Colonic mucosa (tissue), 4 donors: ENCODE measurements at places on chromosomes 4 and X. TPM values are rescaled to one million over a fixed set of nuclear protein-coding genes. Genes with fewer than 3 reads are reported as not detected.
A peak's percentile ranks its signal among the peaks of the same experiment; 100 is the strongest.

DNA sequence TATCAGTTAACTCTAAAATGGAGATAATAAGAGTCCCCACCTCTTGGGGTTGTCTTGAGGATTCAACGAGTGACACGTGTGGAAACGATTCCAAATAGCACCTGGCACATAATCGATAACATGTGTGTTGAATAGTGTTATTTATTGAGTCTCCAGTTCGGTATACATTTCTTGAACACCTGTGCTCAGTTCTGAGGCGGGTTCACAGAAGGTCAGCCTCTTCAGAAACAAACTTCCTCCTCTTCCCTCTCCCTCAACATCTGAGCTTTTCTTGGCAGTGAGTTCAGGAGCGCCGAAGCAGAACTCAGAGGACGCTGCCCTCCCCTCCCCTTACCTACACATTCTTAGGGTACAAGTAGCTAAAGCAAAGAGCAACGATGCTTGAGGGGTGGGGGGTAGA is 934 bp downstream of the PDHA1 start:
- DNase-seq, result no peak

DNA sequence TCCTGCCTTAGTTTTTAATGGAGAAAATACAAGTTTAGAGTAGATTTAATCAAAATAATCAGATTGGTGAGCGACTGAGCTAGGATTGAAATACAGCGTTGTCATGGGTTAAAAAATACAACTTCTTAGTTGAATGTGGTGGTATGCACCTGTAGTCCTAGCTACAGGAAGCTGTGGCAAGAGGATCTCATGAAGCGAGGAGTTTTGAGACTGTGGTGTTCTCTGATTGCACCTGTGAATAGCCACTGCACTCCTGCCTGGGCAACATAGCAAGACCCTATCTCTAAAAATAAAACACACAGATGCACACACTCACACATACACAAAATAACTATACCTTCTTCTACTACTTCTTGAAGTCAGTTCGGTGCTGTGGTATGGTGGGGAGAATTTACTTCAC is 19.8 kb upstream of the GBA3 start:
- DNase-seq, result no peak

GRCh38 chr4:48071191-48071590 is 54.6 kb downstream of the NIPAL1 start:
- DNase-seq, result no peak

The IRS4 gene
- not detected for total RNA-seq

DNA sequence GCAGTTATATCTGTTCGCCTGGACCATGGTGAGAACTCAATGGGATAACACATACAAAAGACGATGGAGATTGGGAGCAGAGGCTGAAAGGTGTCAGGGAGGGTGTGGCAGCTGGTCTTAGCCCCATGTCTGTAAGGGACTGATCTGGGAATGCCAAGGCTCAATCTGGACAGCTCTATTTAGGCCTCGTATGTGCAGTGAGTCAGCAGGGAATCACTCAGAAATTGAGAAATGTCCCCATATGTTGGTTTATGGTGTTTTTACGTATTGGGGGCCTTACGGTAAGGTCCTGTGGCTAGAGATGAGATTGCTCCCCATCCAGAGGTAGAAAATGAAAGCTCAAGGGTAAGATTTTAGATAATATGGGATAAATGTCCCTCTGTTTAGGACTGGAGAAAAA is 71.4 kb upstream of the TTC29 start:
- no peak for DNase-seq

DNA sequence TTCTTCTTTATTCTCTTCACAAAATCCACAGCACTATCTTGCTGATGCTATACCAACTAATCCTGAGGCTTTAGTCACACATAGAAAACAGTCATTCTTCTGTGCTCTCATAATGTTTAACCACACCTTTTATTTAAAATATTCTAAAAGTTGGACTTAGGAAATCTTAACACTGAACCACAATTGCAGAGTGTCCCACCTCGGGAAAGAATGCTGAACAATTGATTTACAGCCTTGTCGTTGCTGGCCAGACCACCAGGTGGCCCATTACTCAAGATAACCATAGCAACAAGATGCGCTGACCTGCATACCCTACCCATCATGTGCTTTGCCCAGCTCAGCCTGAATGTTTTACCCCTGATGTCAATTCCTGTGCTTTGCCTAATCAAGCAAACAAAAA is 100.8 kb downstream of the ARSJ start:
- DNase-seq, result no peak

- no peak for DNase-seq
Measured at GRCh38 chr4:15398732-15399131, 29.1 kb upstream of the C1QTNF7 start.

DNA sequence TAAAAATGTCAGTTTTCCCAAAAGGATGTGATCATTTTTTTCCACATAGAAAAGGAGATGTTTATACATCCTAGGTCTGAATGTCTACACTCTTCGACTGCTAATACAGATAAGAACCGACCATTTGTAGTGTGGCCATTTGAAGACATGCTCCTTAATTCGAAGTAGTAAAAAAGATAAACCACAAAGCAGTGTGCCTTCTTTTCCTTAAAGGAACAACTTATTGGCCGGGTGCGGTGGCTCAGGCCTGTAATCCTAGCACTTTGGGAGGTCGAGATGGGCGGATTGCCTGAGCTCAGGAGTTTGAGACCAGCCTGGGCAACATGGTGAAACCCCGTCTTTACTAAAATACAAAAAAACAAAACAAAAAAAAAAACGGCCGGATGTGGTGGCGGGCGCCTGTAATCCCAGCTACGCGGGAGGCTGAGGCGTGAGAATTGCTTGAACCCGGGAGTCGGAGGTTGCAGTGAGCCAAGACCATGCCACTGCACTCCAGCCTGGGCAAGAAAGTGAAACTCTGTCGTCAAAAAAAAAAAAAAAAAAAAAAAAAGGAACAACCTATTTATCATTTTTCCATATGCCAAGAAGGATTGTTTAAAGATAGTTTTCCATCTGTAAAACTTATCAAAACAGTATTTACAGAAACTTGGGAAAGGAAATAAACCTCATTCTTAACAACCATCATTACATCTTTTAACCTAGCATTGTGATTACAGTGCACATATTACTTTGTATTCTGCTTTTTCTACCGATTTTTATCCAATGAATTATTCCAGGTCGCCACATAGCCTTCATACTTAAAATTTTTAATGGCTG is 2.6 kb downstream of the INTS6L start:
- DNase-seq, result no peak

DNA sequence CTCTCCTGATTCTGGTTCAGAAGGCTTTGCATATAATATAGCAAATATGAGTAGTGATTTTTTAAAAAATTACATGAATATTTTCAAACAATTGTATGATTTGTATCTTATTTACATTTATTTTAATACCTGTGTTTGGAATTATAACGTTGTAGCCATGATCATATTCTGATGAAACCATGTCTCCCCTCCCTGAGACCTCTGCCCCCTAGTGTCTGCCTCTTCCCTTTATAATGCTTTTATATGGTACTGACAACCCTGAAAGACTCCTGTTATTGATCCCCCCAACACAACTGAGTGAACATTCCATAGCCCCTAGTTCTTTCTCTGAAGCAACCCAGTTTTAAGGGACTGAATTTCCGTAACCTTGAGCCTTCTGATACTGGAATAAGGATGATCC is 187.4 kb downstream of the SOX3 start:
- DNase-seq, result no peak

GRCh38 chrX:20325786-20326388 is 59.2 kb upstream of the RPS6KA3 start:
- DNase-seq, result no peak

GRCh38 chr4:157143369-157143768 is 67.4 kb downstream of the GLRB start:
- no peak for DNase-seq

The NDST3 gene
- not detected for total RNA-seq

DNA sequence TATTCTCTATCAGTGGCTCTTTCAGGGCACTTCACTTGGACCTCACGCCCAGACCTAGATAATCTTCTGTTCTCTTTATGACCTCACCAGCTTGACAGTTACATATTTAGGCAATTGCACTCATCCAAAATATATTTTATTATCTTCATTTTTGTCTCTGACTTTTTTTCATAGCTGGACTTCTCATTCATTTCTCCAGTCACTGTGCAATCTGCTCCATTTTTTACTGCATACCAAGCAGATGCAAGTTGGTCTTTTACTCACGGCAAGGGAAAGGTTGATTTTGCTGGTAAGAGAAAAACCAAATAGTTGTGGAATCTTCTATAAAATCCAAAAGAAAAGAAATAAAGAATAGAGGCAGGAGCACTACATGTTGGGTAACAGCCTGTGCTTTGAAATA is 31.7 kb downstream of the MAD2L1 start:
- DNase-seq, result no peak

- DNase-seq, result peak; percentile 87
Measured at GRCh38 chrX:56783450-56783831, 54.4 kb downstream of the NBDY start.

DNA sequence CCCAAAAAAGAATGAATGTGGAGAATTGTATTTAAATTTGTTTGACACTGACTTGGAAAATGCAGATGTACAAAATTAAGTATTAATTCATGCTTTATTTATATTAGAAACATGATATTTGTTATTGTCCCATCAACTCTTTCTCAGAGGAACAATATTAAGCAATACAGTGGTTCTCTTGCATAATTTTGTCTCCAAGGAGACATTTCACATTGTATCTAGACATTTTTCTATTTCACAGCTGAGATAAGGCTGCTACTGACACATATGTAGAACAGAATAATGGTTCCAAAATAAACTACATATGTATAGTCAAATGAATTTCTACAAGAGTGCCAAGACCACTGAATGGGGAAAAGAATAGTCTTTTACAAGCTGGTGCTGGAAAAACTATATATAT is 427.9 kb upstream of the SPANXN1 start:
- no peak for DNase-seq

The FRMD7 gene
- not detected for total RNA-seq

DNA sequence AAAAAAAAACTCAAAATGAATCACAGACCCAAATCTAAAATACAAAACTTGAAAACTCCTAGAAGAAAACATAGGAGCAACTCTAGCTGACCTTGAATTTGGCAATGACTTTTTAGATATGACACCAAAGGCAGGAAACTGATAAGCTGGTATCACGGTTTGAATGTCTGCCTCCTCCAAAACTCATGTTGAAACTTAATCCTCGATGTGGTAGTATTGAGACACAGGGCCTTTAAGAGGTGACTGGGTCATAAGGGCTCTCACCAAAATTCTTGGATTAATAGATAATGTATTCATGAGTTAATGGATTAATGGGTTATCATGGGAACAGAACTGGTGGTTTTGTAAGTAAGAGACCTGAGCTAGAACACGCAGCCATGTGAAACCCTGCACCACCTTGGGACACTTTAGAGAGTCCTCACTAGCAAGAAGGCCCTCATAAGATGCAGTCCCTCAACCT is 40.5 kb downstream of the FRYL start:
- no peak for DNase-seq
